Stimulated activated CD4-positive, alpha-beta T cell treated with anti-CD3 and anti-CD28 coated beads, Interleukin-1b, Interleukin-23, amount 100 ng/mL, for 1 hour (primary cell): ENCODE measurements at places on chromosomes 7 and 10.

DNA sequence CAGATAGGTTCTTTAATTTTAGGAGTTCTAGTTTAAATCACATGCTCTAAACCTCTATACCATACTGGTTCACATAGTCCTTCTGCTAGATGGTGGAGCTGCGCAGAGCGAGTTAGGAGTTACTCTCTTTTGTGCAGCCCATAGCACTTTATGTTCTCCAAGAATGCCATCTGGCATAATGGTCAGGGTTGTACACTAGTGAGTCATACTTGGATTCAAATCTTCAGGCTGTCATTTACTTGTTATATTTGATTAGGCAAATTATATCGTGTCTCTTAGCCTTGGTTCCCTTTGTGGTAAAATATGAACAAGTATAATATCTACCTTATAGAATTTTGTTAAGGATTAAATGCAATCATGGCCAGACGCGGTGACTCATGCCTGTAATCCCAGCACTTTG lies 1078.3 kb downstream of the NRG3 start:
- DNase-seq = no peak

GRCh38 chr7:93830141-93830925 lies 60.2 kb downstream of the TFPI2 start:
- no peak for DNase-seq

DNA sequence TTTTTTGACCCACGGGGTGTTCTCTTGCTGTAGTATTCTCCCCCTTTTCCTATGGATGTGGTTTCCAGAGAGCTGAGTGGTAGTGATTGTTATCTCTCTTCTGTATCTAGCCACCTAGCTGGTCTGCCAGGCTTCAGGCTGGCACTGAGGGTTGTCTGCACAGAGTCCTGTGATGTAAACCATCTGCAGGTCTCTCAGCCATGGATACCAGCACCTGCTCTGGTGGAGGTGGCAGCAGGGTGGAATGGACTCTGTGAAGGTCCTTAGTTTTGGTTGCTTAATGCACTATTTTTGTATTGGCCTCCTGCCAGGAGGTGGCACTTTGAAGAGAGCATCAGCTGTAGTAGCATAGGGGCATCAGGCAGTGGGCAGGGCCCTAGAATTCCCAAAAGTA lies 851 bp downstream of the HYAL4 start:
- DNase-seq = no peak

GRCh38 chr10:3873728-3874461 lies 88.9 kb upstream of the KLF6 start:
- DNase-seq = no peak

- no peak for DNase-seq
These were observed 20.8 kb upstream of the RAB18 start for GRCh38 chr10:27482984-27483956.

DNA sequence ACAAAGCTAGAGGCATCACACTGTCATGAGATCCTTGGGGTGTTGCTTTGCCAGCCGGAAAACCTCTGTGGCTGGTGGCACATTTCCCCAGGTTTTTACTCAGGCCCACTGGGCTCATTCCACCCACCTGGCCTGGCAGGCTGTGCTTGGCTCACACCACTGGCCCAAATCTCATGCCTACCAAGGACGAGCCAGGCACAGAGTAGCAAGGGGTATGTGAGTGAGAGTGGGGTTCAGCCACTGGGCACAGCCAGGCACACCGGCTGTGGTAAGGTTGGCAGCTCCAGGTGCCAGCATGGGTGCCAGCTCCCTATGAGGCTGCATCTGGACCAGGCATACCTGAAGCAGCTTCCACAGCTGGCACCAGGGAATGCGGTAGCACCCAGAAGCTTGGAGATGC lies 21.4 kb downstream of the STEAP1 start:
- DNase-seq = no peak

- DNase-seq = peak; percentile 90
These were observed 47.7 kb upstream of the FGL2 start for GRCh38 chr7:77247206-77247850.

DNA sequence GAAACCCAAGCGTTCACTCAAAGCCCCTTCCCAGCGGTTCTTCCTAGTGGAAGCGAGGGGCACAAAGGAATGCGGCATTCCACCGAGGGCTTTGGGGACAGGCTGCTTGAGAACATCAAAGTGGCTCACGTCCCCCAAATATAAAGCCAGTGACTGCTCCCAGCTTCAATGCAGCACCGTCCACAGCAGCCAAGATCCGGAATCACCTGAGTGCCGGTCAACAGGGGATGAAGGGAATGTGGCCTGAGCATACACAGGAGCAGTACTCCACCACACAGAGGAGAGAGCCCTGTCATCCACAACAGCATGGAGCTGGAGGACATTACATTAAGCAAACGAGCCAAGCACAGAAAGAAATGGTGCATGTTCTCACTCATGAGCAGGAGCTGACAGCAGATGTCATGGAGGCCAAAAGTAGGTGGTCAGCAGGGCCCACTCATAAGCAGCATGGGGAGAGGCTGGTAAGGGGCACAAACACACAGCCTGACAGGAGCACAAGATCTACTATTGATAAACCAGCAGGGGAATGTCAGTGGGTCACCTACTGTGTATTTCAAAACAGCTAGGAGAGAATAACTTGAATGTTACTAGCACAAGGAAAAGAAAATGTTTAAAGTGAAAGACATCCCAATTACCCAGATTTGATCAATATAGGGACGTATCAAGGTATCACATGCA lies 79.5 kb downstream of the DIP2C start:
- no peak for DNase-seq

GRCh38 chr10:29131952-29132547 lies 156.8 kb upstream of the LYZL1 start:
- no peak for DNase-seq

DNA sequence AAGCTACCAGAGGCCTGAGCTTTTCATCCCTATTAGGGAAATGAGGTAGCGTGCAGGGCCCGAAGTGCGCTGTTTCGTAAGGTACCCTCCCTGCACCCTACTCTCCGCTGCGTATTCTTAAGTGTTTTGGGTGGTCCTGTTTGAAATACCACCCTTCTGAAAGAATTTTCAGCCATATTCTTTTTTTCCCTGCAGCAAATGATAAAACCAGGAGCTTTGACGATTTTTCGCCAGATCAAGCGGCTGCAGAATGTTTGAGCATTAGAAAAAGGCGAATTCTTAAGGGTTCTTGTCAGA lies 1.2 kb downstream of the RSBN1L start:
- DNase-seq = no peak

- DNase-seq = no peak
These were observed 19.3 kb downstream of the VOPP1 start for GRCh38 chr7:55553024-55553345.

DNA sequence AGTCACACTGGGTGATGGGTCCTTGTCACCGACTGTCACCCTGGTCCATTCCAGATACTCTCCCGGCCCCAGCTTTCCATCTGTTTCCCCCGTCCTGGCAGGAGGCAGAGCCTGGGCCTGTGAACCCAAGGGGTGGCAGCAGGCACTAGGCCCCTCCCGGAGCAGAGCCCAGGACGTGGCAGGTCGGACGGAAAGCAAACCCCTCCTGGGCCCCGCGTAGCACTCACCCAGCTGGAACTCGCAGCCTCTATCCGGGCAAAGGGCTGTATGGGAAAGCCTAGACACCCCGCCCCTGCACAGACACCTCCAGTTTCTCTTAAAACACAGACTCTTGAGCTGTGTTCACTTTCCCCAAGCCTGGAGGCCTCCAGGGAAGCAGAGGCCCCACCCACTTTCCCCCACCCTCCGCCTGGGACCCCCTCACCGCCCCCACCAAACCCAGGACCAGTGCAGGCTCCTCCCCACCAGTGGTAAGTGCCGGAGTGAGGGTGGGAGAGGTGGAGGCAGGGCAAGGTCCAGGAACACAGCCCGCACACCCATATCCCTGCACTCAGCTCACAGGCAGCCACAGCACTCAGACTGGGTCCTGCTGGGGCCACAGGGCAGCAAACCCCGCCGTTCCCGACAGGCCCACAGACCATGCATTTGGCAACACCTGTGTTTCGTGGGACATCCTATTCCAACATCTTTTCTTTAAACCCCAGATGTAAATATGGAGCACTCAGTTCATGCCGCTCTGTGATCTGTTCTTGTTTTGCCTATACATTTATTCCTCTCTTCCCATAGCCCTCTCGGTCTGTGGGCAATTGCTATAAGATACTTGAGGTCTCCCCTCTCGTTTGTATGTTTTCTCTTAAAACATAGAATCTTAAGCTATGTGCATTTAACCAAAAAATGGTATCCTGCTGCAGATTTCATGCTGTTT lies 98.2 kb upstream of the PDGFA start:
- no peak for DNase-seq

GRCh38 chr7:140327261-140327661 lies 71.1 kb downstream of the SLC37A3 start:
- no peak for DNase-seq

- DNase-seq = no peak
These were observed 33.1 kb downstream of the ZMIZ1 start for GRCh38 chr10:79101560-79102497.

DNA sequence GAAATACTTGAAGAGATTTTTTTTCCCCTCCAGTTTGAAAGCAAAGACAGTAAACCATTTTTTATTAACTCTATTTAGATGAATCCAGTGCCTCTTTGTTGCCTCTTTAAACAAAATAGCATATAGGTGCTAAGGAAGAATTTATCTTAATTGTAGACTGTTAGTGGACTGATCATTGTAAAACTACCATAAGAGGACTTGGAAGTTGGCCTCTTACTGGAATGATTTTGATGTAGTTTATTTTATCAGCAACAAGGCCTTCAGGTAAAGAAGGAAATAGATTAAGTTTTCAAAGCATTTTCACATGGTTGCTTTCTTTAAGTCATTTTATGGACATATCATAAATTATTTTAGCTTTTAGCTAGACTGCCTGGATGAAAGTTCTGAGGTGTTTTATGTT lies 53.2 kb downstream of the KLHDC10 start:
- no peak for DNase-seq

GRCh38 chr10:13000431-13000830 lies 1.1 kb downstream of the CCDC3 start:
- DNase-seq = no peak

DNA sequence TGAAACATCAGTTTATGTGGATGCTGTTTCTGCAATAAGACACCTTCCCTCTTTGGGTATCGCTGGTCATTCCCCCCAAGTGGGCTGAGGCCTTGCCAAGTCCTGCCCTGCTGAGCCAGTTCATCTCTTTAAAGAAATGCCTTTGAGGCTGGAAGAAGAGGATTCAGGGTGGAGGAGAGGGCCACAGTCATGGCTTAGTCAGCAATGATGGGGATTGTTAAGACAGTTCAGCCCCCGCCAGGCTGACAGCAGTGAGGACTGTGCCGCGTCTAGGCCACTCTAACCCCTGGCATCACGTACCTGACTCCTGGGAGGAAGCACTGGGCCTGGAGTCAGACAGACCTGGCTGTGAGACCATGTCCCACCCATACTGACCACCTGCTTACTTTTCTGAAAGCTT lies 48.3 kb downstream of the PNLIPRP2 start:
- no peak for DNase-seq

DNA sequence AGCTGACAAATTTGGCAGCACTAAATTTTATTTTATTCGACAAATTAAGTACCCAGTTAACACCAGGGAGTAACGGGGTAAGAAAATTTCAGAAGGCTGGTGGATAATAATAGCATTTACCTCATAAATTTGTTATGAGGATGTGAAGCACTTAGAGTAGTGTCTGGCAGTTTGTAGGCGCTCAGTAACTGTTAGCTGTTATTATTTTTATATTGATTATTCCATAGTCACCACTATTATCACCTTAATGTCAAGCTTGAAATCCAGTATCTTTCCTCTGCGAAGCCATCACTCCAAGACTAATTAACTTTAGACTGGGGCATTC lies 563 bp upstream of the COA1 start:
- DNase-seq = no peak

DNA sequence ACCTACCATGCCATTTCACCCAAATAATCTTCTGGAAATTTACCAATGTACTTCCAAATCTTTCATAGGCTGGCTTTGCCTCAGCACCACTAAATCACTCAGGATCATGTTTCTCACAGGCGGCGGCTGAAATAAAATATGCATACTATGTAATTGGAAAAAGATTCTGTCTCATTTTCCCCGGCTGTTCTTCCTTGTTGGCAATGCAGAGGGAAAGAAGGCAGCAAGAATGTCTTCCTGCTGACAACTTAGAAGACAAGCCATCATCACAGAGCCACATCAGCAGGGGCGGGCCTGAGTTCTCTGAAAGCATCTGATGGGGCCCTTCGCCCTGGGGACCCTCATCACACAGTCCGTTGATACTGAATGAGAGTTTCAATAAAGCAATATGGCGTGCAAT lies 39.2 kb upstream of the COL1A2 start:
- DNase-seq = no peak

DNA sequence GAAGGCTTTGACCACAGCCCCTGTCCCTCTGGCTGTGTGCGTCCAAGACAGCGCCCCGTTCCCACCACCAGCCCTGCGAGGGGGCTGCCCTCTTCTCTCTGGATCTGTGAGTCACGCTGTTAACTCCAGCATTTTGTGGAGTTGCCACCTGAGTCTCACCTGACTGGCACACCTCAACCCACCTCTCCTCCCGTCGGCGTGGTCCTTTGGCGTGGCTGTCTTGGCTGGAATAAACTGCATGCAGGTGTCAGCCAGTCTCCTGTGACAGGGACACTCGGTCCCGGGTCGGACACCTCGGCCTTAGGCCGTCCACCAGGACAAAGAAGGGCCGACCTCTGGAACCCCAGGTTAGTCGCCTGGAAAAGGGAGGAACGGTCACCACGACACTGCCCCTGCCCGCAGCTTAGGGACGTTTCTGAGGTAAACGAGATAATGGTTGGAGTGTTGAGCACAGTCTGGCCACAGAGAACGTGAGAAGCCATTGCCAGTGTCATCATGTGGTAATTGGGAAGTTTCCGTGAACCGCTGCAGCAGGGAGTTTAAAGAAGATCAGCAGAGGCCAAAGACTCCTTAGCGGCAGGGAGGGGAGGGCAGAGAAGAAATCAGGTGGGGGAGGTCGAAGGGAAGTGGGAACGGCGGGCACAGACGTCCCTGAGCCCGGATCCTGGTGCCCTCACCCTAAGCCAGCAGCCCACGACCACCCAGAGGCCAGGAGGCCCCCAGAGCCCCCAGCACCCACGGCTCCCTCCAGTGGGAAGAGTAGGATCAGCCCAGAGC lies 73.6 kb upstream of the FAM20C start:
- no peak for DNase-seq

DNA sequence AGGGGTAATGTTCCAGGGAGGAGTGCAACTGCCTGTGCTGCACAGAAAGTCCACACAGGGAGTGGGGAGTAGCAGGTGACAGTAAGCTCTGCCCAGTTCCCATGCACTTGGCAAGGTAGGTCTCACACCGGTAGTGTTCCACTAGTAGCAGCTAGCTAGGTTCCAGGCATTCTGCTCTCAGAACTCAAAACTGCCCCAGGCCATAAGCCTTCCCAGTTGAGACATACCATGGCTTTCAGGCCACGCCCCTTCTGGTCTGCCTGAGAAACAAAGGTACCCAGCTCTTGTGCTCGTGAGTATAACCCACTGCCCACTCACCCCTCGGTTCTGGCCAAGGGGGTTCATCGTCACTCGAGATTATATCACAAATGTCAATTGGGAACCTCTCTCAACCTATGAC lies 12.6 kb downstream of the CASP7 start:
- no peak for DNase-seq

DNA sequence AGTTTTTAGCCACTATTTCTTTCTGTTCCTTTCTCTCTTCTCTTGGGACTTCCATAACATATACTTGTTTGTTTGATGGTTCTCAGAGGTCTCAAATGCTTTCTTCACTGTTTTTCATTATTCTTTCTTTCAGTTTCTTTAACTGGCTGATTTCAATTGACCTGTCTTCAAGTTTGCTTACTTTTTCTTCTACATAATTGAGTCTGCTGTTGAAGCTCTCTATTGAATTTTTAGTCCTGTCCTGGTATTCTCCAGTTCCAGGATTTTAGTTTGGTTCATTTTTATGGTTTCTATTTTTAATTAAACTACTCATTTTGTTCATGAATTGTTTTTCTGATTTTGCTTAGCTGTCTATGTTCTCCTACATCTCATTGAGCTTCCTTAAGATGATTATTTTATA lies 1305.3 kb upstream of the CELF2 start:
- DNase-seq = no peak
